ENCODE measurements at places on chromosomes 4 and X.

DNA sequence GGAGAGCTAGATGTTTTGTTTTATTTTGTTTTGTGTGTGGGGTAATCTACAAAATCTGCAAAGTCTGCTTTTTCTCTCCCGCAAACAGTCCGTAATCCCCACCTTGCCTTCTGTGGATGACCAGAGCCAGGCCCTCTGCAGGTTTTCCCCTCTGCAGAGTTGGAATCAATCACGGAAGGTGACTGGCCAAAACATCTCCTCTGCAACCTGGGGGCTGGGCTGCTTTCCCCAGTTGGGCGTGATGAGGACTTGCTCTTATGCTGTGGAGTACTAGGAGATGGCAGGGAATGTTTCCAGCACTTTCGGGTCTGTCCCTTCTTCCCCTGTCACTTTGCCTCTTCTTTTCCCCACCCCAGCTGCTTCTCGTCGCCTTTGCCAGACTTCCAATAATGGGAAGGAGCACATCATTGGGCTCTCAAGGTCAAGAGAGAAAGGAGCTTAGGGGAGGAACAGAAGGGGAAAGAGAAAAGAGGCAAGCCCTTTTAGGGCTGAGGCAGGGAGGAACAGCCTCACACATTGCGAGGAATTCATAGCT lies 1.1 kb downstream of the TMEM35A start:
- peak; percentile 1 for DNase-seq

GRCh38 chr4:77308843-77309242 lies 151.8 kb downstream of the CCNG2 start:
- peak; percentile 35 for DNase-seq

DNA sequence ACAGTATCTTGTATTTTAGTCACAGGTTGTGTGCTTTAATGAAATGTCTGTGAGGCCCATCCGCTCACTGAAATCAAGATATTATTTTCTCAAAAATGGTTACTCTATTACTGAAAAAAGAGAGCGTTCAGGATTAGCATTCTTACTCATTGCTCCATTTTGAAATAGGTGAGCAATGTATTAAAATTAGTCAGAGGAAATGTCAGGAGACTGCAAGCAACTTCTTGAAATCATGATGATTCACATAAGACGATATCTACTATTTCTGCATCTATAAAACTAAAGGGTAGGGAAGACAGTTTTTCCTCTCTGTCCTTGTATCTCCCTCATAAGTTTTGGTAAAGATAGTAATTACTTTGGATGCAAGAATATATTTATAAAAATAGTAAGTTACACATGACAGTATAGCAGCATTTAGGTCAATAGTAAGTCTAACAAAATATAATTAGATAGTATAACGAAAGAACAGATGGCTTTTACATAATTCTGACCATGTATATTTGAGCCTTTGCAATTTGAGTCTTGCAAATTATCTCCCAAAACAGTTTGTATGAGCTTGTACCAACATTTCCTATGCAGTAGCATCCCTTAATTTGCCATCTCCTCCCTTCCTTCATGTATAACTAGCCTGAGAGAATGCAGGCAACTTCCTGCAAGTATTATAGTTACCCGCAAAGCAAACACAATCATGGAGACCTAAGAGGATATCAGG lies 937.8 kb downstream of the PCDH7 start:
- no peak for DNase-seq

DNA sequence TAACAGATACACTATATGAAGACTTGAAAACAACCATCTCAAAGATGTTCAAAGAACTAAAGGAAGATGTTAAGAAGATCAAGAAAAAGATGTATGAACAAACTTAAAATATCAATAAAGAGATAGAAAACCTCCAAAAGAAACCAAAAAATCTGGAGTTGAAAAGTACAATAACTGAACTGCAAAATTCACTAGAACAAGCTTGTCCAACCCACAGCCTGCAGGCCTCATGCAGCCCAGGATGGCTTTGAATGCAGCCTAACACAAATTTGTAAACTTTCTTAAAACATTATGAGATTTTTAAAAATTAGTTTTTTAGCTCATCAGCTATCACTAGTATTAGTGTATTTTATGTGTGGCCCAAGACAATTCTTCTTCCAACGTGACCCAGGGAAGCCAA lies 77.0 kb upstream of the DCTD start:
- DNase-seq: no peak
